ENCODE measurements at places on chromosomes 6 and 20.

- no peak for DNase-seq
Measured at GRCh38 chr6:107629548-107630129, 139.7 kb downstream of the SOBP start.

DNA sequence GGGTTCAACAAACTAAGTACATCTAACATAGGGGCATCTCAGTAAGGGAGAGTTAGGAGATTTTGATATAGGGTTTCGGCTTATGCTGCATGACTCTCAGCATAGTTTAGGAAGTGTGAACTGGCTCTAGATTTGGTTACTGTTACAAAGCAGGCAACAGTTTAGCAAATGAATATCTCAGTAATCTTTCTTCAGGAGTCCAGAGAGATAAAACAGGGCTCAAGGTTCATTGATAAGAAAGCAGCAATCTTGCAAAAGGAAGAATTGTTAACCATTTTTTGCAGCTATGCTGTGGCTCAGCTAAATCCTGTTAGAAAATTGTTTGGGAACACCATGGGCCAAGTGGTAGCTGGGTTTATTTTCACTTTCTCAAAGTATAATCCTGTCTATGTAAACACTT, 161.3 kb downstream of the MEI4 start:
- no peak for DNase-seq

DNA sequence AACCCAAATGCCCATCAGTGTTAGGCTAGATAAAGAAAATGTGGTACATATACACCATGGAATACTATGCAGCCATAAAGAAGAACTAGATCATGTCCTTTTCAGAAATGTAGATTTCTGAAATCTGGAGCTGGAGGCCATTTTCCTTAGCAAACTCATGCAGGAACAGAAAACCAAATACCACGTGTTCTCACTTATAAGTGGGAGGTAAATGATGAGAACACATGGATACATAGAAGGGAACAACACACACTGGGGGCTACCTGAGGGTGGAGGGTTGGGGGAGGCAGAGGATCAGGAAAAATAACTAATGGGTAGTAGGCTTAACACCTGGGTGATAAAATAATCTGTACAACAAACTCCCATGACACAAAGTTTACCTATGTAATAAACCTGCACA, 188.9 kb upstream of the PRND start:
- DNase-seq, result no peak

DNA sequence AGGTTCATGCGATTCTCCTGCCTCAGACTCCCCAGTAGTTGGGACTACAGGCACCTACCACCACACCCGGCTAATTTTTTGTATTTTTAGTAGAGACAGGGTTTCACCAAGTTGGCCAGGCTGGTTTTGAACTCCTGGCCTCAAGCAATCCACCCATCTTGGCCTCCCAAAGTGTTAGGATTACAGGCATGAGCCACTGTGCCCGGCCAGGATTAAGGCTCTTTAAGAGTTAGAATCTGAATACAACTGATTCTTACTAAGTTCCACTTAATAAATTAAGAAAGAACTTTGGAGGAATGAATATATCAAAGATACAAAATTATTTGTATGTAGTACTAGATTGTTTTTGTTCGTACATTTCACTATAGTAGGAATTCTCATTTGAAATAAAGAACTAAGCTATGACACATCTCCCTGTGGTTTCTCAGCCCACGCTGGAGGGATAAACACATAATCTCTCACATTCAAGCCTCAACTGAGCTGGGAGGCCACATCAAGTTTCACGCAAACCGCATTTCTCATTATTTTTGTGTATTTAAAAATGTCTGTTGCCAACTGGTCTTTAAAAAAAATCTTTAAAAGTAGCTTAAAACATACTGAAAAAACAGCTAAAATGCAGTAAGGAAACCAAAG, 34.2 kb downstream of the DTNBP1 start:
- peak; percentile 81 for DNase-seq

DNA sequence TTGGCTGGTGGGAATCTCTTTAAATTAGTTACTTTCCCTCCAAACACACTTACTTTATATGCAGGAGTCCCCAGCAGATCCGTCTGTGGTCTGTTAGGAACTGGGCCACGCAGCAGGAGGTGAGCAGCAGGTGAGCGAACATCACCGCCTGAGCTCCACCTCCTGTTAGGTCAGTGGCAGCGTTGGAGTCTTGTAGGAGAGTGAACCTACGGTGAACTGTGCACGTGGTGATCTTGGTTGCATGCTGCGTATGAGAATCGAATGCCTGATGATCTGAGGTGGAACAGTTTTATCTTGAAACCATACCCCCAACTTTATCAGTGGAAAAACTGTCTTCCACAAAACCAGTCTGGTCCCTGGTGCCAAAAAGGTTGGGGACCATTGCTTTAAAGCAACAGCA, 5.0 kb downstream of the SERPINB6 start:
- no peak for DNase-seq

- no peak for DNase-seq
Measured at GRCh38 chr6:45724027-45724426, 291.6 kb downstream of the CLIC5 start.

- no peak for DNase-seq
Measured at GRCh38 chr20:23879811-23880374, 345 bp upstream of the CST5 start.

DNA sequence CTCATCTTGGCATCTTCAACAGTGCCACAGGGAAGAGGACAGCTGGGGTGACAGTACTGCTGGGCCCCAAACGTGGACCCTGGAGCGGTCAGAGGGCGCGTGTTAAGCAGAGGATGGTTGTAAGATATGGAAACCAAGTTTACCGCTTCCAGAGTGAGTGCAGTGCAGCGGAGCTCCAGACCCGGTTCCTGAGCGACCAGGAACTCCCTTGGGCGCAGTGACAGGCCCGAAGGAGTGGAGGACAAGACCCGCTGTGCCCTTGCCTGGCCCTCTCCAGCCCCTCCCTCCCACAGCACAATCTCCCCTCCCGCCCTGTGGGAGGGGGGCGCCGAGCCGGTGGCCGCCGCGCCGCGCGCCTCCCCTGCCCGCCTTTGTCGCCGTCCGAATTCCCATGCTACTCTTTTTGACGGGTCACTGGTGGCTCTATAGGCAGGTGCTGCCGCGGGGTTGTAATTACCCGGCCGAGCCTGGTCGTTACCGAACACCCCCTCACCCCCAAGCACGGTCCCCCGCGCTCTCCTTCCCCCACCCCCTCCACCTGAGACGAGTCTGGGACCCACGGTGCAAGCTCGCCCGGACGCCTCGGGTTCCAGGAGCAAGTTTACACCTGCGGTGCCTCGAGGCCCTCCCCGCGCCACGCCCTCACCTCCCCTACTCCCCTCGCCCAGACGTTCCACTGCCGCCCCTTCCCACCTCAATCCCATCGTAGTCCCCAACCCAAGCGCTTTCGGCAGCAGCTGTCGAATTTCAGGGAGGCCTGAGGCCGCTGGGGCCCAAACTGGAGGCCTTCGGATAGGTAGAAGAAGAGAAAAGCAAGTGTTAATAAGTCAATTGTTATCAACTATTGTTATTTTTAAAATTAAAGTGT, 3.9 kb downstream of the NR2E1 start:
- no peak for DNase-seq

DNA sequence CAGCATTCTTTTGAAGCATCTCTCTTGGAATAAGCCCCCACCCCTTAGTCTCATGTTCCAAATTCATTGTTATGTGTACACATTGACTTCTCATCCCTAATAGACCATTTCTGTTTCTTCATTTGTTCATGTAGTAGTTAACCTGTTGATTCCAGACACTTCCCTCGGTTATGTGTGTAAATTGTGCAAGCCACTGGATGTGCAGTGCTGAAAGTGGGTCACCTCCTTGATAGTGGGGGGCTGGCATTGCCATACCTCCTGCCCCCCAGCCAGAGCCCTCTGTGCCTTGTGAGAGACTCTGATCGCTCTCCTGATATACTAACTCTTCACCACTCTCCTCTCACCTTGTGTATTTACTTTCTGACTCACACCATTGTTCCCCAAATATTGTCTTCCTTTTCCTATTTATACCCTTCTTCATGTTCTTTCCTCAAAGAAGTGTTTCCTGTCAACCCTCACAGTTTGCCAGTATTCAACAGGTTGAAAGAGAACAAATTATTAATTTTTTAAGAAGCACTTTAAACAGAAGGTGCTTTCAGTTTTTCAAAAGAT, 59.0 kb downstream of the HIVEP1 start:
- DNase-seq, result no peak

DNA sequence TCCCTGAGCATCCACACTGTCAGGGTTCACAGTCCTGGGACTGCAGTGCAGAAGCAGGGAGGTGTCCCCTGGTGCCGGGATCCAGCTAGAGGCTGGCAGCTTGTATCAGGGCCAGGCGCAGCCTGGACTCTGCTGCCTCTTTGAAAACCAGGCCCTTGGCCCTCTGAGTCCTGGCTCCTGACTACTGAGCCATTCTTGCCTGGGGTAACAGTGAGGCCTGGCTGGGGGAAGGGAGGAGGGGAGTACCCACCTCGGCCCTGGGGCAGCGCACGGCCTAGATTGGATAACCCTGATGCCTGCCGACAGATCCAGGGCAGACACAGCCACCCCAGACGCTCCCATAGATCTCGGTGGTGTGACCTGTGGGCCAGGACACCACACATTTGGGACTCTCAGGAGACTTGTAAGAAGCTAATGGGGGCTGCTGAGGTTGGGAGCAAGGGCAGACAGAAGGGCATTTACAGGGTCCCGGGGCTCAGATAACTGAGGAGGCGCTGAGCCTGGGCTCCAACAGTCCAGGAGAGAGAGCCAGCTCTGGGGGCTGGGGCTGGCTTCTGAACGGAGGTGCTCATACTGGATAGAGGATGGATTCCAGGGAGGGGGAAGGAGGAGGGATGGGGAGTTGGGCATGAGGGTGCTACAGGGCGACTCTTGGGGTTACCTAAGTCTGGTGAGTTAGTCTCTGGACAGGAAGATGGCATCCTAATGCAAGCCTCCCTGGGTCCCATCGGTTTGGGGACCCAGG, 30.5 kb downstream of the SPDEF start:
- DNase-seq, result no peak

DNA sequence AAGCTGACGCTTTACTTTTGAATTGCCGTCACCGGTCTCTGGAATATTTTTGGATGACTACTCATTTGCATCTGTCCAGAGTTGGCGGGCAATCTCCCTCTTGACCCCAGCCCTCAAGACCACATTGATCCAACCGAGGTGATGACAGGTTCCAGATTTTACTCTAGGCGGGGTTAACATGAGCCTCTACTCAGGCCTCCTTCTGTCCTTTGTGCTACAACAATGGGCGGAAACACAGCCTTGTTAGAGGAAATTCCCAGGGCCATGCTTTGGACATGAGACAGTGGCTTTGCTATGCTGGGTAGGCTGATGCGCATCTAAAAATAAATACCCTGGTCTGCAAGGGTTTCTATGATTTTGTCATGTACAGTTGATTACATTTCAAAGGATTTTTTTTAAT, 27.0 kb upstream of the ADGRF5 start:
- DNase-seq, result peak; percentile 16

DNA sequence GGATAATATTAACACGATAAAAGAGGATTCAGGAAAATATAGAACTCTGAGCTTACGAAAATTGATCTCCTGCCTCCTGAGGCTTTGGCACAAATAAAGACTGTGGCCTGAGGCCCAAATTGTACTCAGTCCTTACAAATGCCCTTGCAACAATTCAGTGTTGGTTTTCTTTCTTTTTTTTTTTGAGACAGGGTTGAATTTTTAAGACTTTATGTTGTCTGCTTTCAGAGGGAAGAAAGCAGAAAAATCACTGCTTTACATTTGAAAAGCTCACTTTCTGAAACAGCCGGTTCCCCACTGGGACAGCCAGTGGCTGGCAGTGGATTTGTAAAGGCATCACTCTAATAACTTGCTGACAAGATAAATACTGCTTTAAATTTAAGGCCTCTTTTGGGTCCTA, 290.5 kb downstream of the SLC35F1 start:
- DNase-seq, result no peak

GRCh38 chr20:24296477-24297261, 172.8 kb upstream of the SYNDIG1 start:
- DNase-seq, result no peak

- DNase-seq, result peak; percentile 24
Measured at GRCh38 chr6:97401533-97401932, 118.5 kb upstream of the MMS22L start.

GRCh38 chr6:163457637-163458561, 43.4 kb downstream of the QKI start:
- peak; percentile 96 for DNase-seq

GRCh38 chr6:24856901-24857670, 58.4 kb upstream of the ARMH2 start:
- DNase-seq, result no peak

GRCh38 chr6:114445846-114446245, 103.0 kb upstream of the HS3ST5 start:
- no peak for DNase-seq

GRCh38 chr6:123945386-123945785, 141.7 kb downstream of the NKAIN2 start:
- DNase-seq, result no peak

- DNase-seq, result peak; percentile 27
Measured at GRCh38 chr20:2871111-2871465, 2.2 kb upstream of the PTPRA start.

DNA sequence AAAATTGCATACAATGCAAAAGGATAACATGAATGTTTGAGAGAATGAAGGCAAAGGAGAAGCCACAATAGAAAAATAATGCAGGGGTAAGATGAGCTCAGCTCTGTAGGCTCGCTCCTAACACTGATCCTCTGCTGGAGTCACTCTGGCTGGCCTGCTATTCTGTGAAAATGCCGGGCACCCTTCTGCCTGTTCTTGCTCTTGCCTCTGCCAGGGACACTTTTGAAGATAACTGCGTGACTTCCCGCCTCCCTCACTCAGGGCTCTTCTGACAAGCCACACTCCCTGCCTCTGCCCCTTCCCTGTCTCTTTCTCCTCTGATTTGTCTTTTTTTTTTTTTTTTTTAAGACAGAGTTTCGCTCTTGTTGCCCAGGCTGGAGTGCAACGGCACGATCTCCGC, 35.3 kb upstream of the MYBL2 start:
- no peak for DNase-seq

DNA sequence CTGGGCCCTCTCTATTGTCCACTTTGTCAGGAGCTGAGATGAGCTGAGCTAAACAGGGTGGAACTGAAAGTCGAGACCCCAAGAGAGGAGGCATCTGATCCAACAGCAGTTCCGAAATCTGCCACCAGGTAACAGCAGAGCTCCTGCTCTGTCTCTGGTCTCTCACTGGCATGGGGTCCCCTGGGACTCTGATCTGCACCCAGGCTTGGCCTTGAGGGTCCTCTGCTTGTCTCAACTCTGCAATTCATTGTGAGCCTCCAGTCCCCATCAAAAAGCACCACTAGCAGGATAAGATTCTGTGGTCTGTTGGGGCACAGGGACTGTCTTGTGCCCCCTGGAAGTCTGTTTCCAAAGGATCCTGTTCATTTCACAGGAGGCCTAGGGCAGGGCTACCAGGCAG, 62.5 kb upstream of the TOP1 start:
- no peak for DNase-seq

DNA sequence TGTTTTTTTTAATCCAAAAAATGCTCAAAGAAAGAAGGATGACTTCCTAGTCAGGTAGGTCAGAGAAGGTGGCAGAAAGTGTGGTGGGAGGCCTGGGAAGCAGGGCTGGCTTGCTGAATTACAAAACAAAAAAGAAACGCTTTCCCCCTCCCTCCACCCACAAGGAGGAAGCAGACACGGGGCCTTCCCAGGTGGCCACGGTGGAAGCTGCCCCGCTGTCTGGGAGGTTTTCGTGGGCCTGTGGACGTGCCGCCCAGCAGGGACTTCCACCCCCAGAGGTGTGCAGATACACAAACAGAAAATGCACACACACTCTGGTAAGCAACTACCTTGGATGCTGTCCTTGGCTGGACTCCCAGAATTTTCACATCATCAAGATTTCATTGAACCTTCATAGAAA, 198.2 kb upstream of the CDH4 start:
- no peak for DNase-seq

- no peak for DNase-seq
Measured at GRCh38 chr6:105057160-105057559, 100.3 kb downstream of the LIN28B start.

GRCh38 chr6:39073471-39074355, 25.1 kb downstream of the GLP1R start:
- DNase-seq, result no peak

All from EH (cell line).